ENCODE measurements at places on chromosomes 5 and 9.

GRCh38 chr5:135826221-135826525 lies 8.3 kb upstream of the SLC25A48 start:
- no peak for DNase-seq

DNA sequence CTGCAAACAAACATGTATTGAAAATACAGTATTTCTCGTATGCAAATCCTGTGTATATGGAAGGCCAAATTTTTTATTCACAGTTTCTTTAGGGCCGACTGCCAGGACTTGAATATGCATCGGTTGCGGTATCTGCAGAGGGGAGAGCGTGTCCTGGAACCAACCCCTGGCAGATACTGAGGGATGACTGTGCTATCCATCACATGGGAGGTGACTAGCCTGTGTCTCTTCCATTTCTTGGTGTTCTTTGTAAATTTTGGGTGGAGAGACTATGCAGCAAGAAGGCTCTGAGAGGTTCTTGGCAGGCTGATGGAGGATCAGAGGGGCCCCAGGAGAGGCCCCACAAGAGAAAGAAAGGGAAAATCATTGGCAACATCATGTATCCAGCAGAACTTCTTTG lies 384.3 kb downstream of the YTHDC2 start:
- DNase-seq: no peak

GRCh38 chr9:18730241-18730640 lies 256.3 kb downstream of the ADAMTSL1 start:
- DNase-seq: no peak

- DNase-seq: no peak
Observed at GRCh38 chr9:115192835-115193525, 75.0 kb upstream of the TNC start.

GRCh38 chr5:126143622-126144021 lies 279.6 kb upstream of the GRAMD2B start:
- DNase-seq: no peak

GRCh38 chr5:173672166-173672565 lies 55.7 kb upstream of the BOD1 start:
- no peak for DNase-seq

- DNase-seq: no peak
Observed at GRCh38 chr5:75510836-75511434, 494 bp downstream of the CERT1 start.

DNA sequence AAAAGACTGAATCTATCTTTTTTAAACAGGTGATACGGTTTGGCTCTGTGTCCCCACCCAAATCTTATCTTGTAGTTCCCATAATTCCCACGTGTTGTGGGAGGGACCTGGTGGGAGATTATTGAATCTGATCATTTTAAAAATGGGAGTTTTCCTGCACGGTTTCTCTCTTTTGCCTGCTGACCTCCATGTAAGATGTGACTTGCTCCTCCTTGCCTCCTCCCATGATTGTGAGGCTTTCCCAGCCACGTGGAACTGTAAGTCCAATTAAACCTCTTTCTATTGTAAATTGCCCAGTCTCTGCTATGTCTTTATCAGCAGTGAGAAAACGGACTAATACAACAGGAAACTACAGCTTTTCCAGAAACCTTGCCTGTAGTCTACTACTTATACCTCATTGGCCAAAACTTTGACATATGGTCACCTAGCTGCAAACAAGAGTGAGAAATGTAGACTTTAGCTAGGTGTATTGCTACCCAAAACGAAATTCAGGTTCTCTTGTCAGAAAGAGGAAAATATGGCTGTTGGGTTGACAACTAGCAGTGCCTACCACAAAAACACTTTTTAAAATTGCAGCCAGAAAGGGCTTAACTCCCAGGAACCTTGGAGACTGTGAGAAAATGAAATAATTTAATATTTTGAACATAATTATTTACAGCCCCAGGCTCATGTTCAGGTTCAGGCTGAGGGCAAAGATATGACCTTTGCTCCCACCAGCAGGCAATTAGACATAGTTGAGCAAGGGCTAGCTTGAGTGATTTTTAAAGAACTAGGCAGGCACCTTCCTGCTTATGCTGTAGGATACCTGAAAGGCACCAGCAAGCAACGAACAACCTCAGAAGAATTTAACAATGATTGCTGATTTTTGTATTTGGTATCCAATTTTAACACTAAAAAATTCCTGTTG lies 7.4 kb upstream of the AGGF1 start:
- no peak for DNase-seq

GRCh38 chr5:31664566-31664965 lies 25.6 kb downstream of the PDZD2 start:
- DNase-seq: peak; percentile 0

DNA sequence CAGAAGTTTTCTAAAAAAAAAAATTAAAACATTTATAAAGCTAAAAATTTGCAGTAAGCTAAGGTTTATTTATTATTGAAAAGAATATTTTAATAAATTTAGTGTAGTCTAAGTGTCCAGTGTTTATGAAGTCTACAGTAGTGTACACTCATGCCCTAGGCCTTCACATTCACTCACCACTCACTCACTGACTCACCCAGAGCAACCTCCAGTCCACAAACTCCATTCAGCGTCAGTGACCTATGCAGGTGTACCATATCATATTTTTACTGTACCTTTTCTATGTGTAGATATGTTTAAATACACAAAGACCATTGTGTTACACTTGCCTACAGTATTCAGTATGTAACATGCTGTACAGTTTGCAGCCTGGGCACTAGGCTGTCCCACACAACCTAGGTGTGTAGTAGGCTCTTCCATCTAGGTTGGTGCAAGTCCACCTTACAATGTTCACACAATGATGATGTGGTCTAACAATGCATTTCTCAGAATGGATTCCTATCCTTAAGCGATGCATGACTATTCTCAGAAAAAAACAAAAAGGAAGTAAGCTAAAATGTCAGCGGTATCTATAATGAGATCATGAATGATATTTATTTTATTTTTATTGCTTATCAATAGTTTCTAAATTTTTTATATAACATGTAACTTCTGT lies 336.7 kb downstream of the AGTPBP1 start:
- no peak for DNase-seq

- DNase-seq: no peak
Observed at GRCh38 chr9:9749591-9749990, 863.2 kb downstream of the PTPRD start.

GRCh38 chr5:177116631-177117373 lies 16.8 kb upstream of the NSD1 start:
- DNase-seq: no peak

- DNase-seq: no peak
Observed at GRCh38 chr9:100725371-100725770, 147.5 kb downstream of the CAVIN4 start.

- no peak for DNase-seq
Observed at GRCh38 chr9:134618163-134618832, 23.3 kb upstream of the COL5A1 start.

DNA sequence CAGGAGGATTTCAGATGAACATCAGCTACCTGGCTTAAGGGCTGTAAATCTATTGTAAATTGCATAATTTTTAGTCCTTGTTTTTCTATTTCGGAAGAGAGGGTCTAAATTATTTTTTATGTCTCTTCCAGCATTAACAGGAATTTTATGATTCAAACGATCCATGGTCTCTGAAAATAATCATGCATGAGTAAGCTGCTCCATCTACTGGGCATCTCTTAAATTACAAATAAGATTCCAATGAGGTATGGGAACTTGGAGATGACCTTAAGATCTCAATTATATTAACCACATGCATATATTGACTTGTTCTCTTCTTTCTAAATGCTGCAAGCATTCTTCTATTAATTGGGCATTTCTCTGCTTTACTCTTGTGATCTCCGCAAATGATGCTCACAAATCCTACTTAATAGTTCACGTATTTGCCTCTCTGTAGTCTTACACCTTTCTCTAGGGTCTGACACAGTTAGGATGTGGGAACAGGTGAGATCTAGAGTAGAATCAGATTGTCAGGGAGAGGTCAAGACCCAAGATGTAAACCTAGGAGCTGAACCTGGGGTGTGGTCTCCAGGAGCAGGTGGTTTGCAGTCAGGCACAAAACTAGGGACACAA lies 86.9 kb downstream of the NUDT12 start:
- DNase-seq: peak; percentile 58

GRCh38 chr5:124631874-124632550 lies 114.4 kb downstream of the ZNF608 start:
- DNase-seq: peak; percentile 30

DNA sequence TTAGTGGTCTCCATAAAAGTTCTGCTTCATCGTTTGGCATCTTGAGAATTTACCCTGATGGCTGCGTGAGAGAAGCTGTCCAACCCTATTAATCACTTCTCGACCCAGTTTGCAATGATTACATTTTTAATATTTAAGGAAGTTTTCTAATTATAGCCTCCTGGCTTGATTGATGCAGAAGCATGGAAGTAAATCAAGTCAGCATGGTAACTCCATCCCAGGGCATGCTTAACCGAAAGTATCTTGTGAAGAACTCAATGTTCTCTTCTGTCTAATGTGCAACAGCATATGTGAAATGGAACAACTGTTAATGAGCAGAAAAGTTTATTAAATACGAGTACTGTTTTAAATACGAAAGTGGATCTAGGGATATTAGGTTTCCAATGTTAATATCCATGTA lies 278.9 kb upstream of the CD180 start:
- no peak for DNase-seq

DNA sequence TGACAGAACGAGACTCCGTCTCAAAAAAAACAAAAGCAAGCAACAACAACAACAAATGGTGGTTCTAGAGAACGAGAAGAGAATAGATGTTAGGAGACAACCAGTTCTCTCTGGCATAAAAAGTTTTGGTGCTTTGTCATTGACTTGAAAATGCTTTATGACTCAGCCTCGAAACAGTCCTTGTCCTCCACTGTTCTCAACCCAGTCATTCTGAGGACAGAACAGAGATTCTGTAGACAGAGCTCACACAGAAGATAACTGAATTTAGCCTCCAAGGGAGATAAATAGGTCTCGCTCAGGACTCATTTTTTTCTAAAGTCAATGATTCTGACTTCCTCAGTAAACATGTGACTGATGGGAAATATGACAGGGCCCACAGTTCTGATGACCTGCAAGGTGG lies 76.0 kb upstream of the FSTL4 start:
- DNase-seq: no peak

DNA sequence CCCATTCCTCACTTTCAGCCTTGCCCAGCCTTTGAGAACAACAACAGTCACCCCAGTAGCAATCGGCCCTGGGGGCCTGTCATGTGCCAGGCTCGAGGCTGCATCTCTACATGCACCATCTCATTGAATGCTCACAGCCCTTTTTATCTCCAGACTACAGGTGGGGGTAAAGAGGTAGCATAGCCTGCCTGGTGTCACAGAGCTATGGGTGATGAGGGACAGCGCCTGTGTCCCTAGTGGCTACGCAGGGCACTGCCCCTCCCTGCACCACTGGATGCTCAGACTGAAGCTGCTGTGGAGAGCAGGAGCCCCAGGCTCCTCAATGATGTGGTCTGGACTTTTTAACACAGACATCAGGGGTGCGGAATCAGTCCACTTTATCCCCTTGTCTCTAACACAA lies 2.8 kb downstream of the CAMK2A start:
- no peak for DNase-seq

DNA sequence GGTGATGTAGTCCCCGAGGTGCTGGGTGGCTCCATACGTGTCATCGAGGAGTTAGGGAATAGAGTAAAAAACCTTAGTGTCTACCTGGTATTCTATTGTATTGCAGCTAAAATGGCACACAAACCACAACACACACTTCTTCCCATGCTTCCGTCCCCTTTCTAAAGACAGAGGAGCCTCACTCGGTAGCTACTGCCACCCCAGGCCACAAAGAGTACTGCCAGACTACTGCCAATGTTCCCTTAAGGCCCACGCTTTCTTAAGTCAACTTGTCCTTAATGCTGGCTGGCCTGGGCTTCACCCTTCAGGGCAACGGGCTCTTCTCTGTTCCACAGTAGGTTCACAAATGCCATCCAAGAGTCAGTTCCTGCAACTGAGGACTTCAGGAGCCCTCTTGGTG lies 673.0 kb downstream of the ELAVL2 start:
- DNase-seq: no peak

DNA sequence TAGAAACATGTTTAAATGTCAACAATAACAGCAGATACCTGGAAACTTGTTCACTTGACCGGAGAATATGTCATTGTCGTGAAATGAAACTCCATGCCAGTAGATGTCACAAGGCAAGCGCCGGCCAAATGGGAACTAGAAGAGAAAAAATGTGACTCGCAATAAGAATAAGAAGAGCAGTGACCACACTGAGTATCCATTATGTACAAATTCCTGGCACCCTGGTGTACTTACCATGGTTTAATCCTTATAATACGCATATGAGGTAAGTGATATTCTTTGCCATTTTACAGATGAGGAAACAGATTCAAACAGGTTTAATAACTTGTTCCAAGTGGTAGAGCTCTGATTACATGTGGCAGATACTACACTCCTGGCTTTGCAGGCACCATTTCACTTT lies 53.9 kb downstream of the TTLL11 start:
- DNase-seq: no peak

- no peak for DNase-seq
Observed at GRCh38 chr5:13524936-13525335, 419.6 kb downstream of the DNAH5 start.

DNA sequence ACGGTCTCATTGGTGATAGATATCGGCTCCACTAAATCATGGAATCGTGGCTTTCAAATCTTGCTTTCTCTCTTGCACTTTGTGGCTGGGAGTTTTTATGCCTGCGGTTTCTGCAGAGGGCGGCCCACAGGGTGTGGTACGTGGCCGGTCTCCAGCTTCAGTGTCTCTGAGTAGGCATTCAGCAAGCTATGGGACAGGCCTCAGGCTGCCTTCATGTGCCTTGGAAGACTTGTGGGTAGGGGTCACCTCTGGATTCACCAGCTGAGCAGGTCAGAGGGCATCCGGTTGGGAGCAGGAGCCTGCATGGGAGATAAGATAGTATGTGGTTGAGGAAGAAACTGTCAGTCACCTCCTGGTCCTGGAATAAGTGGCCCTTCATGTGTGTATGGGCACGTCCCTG lies 47.7 kb downstream of the AMBP start:
- no peak for DNase-seq

- no peak for DNase-seq
Observed at GRCh38 chr5:124512236-124512635, 234.2 kb downstream of the ZNF608 start.

- DNase-seq: no peak
Observed at GRCh38 chr9:100567856-100568255, 10.0 kb upstream of the CAVIN4 start.

DNA sequence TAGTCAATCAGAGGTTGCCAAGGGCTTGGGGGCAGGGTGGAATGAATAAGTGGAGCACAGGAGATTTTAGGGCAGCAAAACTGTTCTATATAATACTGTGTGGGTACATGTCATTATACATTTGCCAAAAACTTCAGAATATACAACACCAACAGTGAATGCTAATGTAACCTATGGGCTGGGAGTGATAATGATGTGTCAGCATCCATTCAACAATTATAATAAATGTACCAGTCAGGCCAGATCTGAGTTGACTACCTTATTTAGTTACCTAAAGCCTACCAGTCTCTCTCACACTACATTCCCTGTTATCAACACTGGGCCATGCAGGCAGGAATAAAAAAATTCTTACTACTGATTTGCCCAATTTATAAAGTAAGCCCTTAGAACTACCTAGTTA lies 884.5 kb downstream of the TLE1 start:
- DNase-seq: no peak

- no peak for DNase-seq
Observed at GRCh38 chr9:78015241-78015640, 16.4 kb downstream of the GNAQ start.

Data from mesenchymal stem cell (in vitro differentiated cells and primary cell).